ENCODE measurements at places on chromosomes 2 and 18. TPM values are rescaled to one million over a fixed set of nuclear protein-coding genes. Genes with fewer than 3 reads are reported as not detected.

GALNT5 gene
- not detected for total RNA-seq

RBKS gene
- 4.0 TPM for total RNA-seq

SOX11 gene
- total RNA-seq = not detected

MITD1 gene
- 24.1 TPM for total RNA-seq

SPATA3 gene
- not detected for total RNA-seq

CRYBA2 gene
- total RNA-seq = not detected

SPAST gene
- total RNA-seq = 29.7 TPM

RGPD3 gene
- 0.44 TPM for total RNA-seq

ABCB11 gene
- not detected for total RNA-seq
